ENCODE measurements at places on chromosomes 1 and 21. TPM values are rescaled to one million over a fixed set of nuclear protein-coding genes. Genes with fewer than 3 reads are reported as not detected.

DNA sequence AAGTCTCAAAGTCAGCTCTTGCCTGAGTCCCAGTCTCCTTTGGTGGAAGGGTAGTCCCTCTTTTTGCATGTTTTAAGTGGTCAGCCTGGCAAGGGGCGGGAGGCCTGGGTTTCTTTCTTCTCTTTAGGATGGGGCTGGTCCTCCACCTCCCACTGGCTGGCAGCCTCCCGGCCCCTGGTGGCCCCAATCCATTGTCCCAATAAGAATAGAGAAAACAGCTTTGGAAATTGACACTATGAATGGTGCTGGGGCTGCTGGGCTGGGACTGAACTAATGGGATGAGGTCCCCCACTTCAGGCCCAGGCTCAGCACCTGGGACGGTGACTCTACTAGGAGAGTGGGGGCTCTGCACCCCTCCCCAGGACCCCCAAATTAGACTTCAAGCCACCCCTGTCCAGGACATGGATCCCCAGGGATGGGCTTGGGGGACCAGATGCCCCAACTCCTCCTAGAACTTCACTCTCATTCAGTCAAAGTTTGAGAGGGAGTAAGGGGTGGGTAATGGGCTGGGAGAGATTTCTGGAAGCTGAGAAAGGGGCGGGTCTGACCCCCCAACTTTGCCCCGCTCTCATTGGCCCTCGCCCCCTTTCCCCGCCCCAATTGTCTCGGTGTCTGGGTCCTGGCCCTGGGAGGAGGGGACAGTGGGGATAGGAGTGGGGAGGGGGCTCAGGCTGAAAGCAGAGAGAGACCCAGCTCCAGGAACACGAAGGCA is 18.2 kb downstream of the SLC27A3 start:
- H3K27me3 ChIP-seq: no peaks in the 10 kb centered on the region
- no peak overlapping the region for H3K4me3 ChIP-seq
- H3K27ac ChIP-seq: no peak overlapping the region
- no peaks in the 10 kb centered on the region for H3K4me1 ChIP-seq
- H3K36me3 ChIP-seq: no peaks in the 10 kb centered on the region

DNA sequence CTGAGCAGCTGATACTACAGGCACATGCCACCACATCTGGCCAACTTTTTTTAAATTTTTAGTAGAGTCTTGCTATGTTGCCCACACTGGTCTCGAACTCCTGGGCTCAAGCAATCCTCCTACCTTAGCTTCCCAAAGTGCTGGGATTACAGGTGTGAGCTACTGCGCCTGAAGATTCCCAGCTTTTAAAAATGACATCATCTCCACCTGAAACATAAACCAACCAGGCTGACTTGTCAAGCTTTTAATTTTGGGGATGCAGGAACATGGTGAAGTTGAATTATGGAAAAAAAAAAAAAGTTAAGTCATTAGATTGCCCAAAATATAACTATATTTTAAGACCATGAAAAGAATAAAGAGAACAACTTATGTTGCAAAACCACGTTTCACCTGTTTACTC is 186.3 kb upstream of the DMRTA2 start:
- H3K27ac ChIP-seq: no peak overlapping the region
- no peaks in the 10 kb centered on the region for H3K27me3 ChIP-seq
- no peak for DNase-seq
- no peaks in the 10 kb centered on the region for H3K36me3 ChIP-seq
- no peak overlapping the region for H3K4me3 ChIP-seq

Gene SELENBP1
- 66.3 TPM for total RNA-seq

DNA sequence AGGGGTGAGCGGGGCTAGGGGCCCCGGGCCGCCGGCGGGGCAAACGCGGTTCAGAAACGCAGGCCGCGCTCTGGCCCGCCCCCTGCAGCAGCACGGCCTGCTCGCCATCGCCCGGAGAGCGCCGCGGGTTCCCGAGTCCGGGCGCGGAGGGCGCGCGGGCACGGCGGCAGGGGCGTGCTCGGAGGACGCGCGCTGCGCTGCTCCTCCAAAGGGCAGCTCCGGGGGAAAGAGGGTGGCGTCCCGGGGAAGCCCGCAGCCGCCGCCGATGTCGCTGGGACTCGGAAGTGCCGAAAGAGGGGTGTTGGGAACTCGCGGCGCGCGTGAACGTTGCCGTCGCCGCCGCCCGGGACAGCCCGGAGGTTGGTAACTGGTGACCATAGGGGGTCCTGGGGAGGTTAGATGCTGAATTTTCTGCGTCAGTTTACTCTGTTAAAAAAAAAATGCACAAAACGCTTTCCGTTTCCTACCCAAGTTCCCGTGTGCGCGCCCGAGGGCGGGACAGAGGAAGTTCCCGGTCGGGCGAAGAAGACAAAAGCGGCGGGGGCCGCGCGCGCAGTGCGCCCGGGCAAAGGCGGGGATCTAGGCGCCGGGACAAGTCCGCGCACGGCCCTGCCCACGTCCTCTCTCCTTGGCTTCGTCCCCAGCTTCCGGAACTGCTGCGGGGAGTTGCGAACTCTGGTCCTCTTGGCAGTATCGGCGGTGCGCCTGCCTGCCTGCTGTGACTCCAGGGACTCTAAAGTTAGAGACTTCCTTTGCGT is at the start of gene HHAT:
Gene HHAT, plus strand, starts transcription at position 157 of the 758 bp plus-strand sequence. CDS start 20,074 bp downstream, outside the sequence.
- no peaks in the 10 kb centered on the region for H3K27me3 ChIP-seq
- peak; percentile 92 for DNase-seq
- H3K4me1 ChIP-seq: no peaks in the 10 kb centered on the region
- H3K27ac ChIP-seq: peak within 1 kb of the TSS; percentile 65

- H3K27me3 ChIP-seq: no peaks in the 10 kb centered on the region
- DNase-seq: no peak
- no peak overlapping the region for H3K4me3 ChIP-seq
- no peak overlapping the region for H3K27ac ChIP-seq
These were observed 8.3 kb downstream of the CFHR2 start for GRCh38 chr1:196951711-196952394.

Gene SLC1A7
- total RNA-seq: 0.16 TPM

DNA sequence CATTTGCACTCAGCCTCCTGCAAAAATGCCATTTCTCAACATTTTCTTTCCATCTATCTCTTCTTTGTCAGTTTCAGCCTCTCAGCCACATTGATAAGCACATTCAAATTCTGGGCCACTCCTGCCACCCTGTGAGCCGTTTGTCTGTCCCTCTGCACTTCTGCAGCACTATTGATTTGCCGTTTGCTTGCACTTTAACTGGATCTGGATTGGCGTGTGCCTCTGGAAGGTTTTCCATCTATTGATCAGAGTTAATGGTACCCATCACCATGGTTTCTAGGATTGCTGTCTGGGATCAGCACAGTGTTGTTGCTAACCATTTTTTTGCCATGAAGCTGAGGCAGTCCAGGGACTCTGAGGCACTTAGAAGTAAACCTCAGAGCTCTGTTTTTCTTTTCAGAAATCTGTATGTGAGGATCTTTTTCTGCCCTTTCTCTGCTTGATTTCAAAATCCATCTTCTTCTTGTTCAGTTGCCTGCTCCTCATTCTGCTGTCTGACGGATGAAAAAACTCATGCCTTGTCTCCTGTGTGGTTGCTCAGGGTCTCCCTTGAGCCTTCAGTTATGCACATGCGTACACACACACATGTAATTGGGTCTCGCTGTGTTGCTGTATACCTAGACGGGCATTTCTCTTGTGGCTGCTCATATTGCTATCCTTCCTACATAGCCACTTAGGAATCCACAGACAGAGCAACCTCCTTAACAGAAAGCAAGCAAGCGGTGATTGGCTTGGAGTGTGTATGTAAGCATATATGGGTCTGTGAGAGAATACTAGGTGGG is 67.9 kb downstream of the NOS1AP start:
- H3K27ac ChIP-seq: no peak overlapping the region
- no peak for DNase-seq
- no peak overlapping the region for H3K4me3 ChIP-seq
- no peaks in the 10 kb centered on the region for H3K27me3 ChIP-seq
- H3K4me1 ChIP-seq: peaks cover 5% of the 10 kb centered on the region

- H3K4me1 ChIP-seq: no peaks in the 10 kb centered on the region
- H3K36me3 ChIP-seq: no peaks in the 10 kb centered on the region
- no peak overlapping the region for H3K27ac ChIP-seq
- peak; percentile 37 for DNase-seq
- no peaks in the 10 kb centered on the region for H3K27me3 ChIP-seq
These were observed 34.2 kb downstream of the PKP1 start for GRCh38 chr1:201317551-201317950.

DNA sequence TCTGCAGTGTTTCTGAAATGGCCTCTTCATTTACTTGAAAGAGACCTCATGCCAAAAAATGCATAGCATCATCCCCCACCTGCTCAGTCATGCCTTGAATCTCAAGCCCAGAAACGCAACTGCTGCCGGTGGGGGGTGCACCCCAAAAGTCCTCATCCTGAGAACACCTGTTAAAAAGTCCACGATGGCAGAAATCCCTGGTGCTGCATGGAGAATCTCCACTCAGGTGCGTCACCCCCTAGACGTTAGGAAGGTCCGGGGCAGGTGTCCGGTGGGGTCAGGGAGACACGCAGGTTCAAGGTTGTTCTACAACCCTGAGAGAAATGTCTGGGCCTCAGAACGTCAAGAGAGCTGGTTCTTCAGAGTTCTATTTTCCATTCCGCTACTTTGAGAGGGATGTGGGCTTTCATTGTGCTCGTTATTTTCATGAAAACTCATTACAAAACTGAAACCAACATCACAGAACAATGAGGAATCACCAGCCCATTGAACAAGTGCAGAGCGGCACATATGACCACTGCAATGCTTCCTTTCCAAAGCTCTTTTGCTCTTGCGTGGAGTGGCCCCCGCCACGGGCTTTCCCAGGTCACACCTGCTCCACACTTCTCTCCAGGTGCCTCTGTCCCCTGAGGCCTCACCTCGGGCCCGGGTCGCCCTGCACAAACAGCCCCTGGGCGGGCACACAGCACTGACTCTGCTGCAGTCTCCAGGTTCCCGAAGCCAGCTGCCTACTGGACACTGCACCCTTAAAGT is 201.9 kb downstream of the TOMM20 start:
- peaks cover under 1% of the 10 kb centered on the region for H3K4me1 ChIP-seq
- H3K27ac ChIP-seq: no peak overlapping the region
- H3K4me3 ChIP-seq: no peak overlapping the region
- no peak for DNase-seq
- H3K36me3 ChIP-seq: no peaks in the 10 kb centered on the region
- no peaks in the 10 kb centered on the region for H3K27me3 ChIP-seq

GRCh38 chr21:15221799-15222386 is 157.1 kb upstream of the NRIP1 start:
- no peaks in the 10 kb centered on the region for H3K27me3 ChIP-seq
- no peak overlapping the region for H3K27ac ChIP-seq
- no peak for DNase-seq
- no peak overlapping the region for H3K4me3 ChIP-seq
- no peaks in the 10 kb centered on the region for H3K4me1 ChIP-seq

- no peaks in the 10 kb centered on the region for H3K36me3 ChIP-seq
- no peak for DNase-seq
- H3K4me1 ChIP-seq: no peaks in the 10 kb centered on the region
- H3K4me3 ChIP-seq: no peak overlapping the region
- H3K27ac ChIP-seq: no peak overlapping the region
These were observed 41.5 kb downstream of the CDK18 start for GRCh38 chr1:205545991-205546390.
